ENCODE measurements at places on chromosomes 6 and 20.

DNA sequence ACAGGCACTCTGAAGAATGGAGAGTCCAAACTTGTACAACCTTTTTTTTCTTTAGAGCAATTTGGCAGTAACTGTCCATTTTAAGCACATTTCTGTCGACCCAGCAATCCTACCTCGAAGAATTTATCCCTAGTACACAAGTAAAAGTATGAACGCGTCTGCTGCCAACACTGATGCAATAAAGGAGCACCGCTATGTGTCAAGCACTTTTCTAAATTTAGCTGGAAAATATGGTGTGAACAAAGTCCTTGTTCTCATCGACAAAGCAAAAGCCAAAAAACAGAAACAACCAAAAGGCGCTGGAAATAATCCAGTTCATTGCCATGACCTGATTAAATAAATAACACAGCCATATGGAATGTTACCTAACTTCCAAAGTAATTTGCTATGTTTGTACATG lies 1.1 kb downstream of the DPM1 start:
- H3K27ac ChIP-seq, result no peak overlapping the region
- DNase-seq, result no peak
- no peaks in the 10 kb centered on the region for H3K27me3 ChIP-seq
- peaks cover 46% of the 10 kb centered on the region for H3K4me1 ChIP-seq
- peaks cover 16% of the 10 kb centered on the region for H3K36me3 ChIP-seq

DNA sequence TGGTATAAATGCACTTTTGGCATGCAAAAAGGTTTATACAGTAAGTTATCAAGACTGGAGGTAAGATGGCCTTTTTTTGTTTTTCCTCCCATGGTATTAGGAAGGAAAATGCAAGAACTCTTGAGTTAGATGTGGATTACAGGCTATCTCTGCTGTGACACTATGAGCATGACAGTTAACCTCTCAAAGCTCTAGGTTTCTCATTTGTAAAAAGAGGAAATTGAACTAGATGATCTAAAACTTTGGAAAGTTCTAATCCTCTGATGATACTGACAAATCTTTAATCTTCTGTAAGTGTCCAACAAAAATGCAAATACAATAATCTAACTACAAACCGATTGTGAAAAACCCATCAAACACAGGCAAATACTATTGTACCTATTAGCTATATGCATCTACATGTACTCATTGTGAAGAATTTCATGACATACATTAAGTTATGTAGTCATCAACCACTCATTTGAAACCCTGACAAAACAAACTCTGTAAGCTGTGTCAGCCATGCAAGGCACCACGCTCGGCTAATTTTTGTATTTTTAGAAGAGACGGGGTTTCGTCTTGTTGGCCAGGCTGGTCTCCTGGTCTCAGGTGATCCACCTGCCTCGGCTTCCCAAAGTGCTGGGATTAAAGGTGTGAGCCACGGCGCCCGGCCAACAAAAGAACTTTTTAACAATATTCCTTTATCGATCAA lies 4.2 kb downstream of the CDK19 start:
- H3K27me3 ChIP-seq, result no peaks in the 10 kb centered on the region
- no peak overlapping the region for H3K27ac ChIP-seq
- H3K36me3 ChIP-seq, result no peaks in the 10 kb centered on the region
- no peak overlapping the region for H3K4me3 ChIP-seq

- H3K4me3 ChIP-seq, result no peak overlapping the region
- no peaks in the 10 kb centered on the region for H3K27me3 ChIP-seq
- no peaks in the 10 kb centered on the region for H3K36me3 ChIP-seq
- DNase-seq, result no peak
- no peak overlapping the region for H3K27ac ChIP-seq
- H3K4me1 ChIP-seq, result no peaks in the 10 kb centered on the region
These were observed 103.9 kb downstream of the TTLL2 start for GRCh38 chr6:167428664-167429333.

DNA sequence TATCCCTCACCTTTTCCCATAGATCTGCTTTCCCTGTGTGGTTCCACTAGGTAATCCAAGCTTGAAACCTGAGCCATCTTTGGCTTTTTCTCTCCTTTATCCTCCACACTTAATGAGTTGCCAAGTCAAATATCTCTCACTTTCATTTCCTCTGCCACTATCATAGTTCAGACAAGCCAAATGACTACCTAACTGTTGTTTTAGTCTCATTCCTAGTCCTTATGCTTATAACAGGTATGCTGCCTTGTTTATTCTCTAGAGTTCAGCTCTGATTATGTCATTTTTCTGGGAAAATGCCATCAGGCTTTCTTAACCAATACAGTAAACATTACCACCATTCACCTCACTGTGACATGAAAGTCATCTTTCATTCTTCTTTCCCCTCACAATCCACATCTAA lies 6.5 kb downstream of the EFHC1 start:
- no peak overlapping the region for H3K27ac ChIP-seq
- H3K27me3 ChIP-seq, result no peaks in the 10 kb centered on the region
- H3K4me3 ChIP-seq, result no peak overlapping the region
- no peaks in the 10 kb centered on the region for H3K4me1 ChIP-seq
- DNase-seq, result no peak

DNA sequence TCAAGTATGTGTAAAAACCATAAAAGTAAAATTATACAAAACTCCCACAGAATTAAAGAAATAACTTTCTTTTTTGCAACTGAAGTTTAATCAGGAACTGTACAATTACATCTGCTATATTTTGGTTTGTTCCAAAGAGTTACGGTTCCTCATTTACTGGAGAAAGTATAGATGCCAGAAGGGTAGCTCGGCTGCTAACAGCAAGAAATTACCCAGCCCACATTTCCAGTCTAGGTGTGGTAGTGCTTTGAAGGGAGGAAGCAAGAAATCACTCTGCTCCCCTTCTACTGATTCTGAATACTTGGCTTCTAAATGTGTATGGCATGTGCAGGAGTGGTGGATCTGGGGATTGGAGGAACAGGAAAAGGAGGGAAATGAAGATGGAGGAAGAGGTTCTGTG lies 441.3 kb downstream of the CDC5L start:
- no peaks in the 10 kb centered on the region for H3K4me1 ChIP-seq
- H3K27me3 ChIP-seq, result no peaks in the 10 kb centered on the region
- H3K4me3 ChIP-seq, result no peak overlapping the region
- no peaks in the 10 kb centered on the region for H3K36me3 ChIP-seq
- DNase-seq, result no peak

- peak within 1 kb of the TSS; percentile 89 for H3K27ac ChIP-seq
- peak; percentile 64 for DNase-seq
- no peaks in the 10 kb centered on the region for H3K36me3 ChIP-seq
- no peaks in the 10 kb centered on the region for H3K27me3 ChIP-seq
- H3K4me1 ChIP-seq, result peaks cover 18% of the 10 kb centered on the region
- peak within 1 kb of the TSS; percentile 90 for H3K4me3 ChIP-seq
These were observed at the start of gene MYO6 for GRCh38 chr6:75748743-75749538. TSS of gene MYO6 (plus strand) at chr6:75749239. CDS start at chr6:75817548, 68,309 bp downstream.

- no peaks in the 10 kb centered on the region for H3K27me3 ChIP-seq
- no peaks in the 10 kb centered on the region for H3K4me1 ChIP-seq
- DNase-seq, result no peak
- H3K4me3 ChIP-seq, result no peak overlapping the region
These were observed 96.1 kb downstream of the SLC23A2 start for GRCh38 chr20:4905195-4905594.

DNA sequence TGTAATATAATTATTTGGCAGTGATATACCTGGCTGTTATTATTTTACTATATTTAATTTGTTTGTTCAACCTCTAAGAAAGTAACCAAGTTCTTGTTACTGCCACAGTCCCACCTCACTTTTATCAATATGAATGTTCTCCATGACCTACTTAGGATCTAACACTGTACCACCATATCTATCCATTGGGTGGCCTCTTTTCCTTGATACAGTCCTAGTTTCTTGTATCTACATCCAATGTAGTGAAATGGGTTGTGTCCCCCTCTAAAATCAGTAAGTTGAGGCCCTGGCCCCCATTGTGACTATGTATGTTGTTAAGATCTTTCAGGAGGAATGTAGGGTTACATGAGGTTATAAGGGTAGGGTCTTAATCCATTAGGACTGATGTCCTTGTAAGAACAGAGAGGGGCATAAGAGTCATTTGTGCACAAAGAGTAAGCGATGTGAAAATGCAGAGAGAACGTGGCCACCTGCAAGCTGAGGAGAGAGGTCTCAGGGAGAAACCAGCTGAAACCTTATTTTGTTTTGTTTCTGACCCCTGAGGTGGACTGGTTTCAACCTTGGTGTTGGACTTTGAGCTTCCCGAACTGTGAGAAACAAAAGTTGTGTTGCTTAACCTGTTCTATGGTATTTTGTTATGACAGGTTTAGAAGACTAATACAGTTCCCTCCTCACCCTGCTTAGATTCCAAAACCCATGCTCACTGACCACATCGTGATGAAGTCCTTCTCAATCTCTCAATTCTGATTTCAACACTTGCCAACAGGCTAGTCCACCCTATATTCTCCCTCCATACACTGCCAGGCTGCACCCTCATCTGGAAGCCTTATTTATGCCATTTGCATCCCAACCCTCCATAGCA lies 387.3 kb upstream of the EPHA7 start:
- DNase-seq, result no peak
- no peaks in the 10 kb centered on the region for H3K36me3 ChIP-seq
- H3K27me3 ChIP-seq, result no peaks in the 10 kb centered on the region
- no peak overlapping the region for H3K4me3 ChIP-seq
- H3K27ac ChIP-seq, result no peak overlapping the region

Measured in right atrium auricular region (tissue), 2 donors.